Activated CD4-positive, alpha-beta T cell treated with anti-CD3 and anti-CD28 coated beads for 48 hours (primary cell): ENCODE measurements at places on chromosomes 3 and 15.
A peak's percentile ranks its signal among the peaks of the same experiment; 100 is the strongest.

- DNase-seq, result no peak
These were observed 22.4 kb upstream of the ALDH1A2 start for GRCh38 chr15:58087871-58088270.

- no peak for DNase-seq
These were observed 3.1 kb downstream of the CIDEC start for GRCh38 chr3:9876991-9877390.

DNA sequence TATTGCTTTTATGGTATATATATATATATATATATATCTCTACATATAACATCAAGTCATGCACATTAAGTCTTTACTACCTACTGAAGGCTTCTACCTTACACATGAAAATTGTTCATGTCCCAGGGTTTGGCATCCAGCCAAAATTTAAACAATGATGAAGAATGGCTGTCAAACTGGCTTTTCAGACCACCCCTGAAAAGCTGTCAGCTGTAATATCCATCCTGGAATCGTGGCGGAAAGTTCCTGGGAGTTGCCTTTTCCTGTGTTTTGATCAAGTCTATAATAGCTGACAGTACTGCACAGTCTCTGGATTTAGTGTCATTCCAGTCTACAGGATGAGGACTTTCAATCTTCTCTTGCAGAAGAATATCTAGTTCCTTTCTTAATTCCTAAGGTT, 48.3 kb downstream of the DHX36 start:
- DNase-seq, result no peak

DNA sequence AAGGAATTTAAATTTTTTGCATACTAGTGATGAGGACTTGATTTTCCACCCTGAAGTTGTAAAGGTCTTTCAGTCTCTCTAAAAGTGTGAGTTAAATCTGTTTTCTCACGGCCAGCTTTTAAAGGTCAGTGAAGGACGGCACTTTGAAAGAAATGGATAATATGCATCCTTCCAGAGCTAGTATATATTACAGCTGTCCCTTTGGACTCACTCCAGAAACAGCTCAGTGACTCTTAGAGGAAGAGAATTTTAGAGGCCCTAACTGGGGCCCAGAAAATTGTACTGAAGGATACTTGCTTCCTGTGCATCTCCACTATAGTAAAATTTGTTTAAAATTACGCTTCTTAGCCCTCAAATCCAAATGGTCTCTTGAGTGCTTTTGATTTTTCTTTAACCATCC, 41.6 kb downstream of the PIK3CA start:
- DNase-seq, result no peak

- peak; percentile 43 for DNase-seq
These were observed 627 bp downstream of the NT5DC2 start for GRCh38 chr3:52532838-52533622.

- no peak for DNase-seq
These were observed 271.3 kb upstream of the TPRG1 start for GRCh38 chr3:188900421-188900951.

- no peak for DNase-seq
These were observed 14.6 kb upstream of the FANCD2 start for GRCh38 chr3:10011631-10012030.

- peak; percentile 85 for DNase-seq
These were observed at the start of gene MCTP2 for GRCh38 chr15:94230883-94231722. TSS of gene MCTP2 (plus strand) at chr15:94231561. CDS start at chr15:94298266, 66,705 bp downstream.

GRCh38 chr15:38212729-38213351, 39.8 kb upstream of the SPRED1 start:
- no peak for DNase-seq

DNA sequence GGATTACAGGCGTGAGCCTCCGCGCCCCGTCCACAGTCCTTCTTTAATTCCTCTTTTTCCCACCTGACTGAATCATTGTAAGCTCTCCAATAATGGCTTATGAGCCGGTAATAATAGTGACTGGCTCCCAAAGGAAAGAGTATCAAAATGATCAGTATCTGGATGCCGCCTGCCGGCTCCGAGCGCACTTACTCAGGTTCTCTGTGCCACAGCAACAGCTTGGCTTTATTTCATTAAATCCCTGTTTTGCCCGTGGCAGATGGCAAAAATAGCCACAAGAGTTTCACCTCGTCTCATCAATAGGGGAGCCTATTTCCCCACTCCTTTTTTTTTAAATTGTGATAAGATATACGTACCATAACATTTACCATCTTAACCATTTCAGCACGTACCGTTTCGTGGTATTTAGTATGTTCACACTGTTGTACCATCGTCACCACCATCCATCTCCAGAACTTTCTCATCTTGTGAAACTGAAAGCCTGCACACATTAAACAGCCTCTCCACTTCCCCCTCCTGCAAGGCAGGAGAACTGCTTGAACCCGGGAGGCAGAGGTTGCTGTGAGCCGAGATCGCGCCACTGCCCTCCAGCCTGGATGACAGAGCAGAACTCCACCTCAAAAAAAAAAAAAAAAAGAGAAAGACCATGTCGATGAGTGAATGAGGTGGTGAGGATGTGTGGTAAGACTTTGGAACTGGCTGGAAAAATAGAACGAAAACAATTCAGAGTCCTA, 80.7 kb upstream of the DLG1 start:
- DNase-seq, result no peak

- DNase-seq, result no peak
These were observed 33.9 kb downstream of the RNU5B-1 start for GRCh38 chr15:65338366-65338765.

DNA sequence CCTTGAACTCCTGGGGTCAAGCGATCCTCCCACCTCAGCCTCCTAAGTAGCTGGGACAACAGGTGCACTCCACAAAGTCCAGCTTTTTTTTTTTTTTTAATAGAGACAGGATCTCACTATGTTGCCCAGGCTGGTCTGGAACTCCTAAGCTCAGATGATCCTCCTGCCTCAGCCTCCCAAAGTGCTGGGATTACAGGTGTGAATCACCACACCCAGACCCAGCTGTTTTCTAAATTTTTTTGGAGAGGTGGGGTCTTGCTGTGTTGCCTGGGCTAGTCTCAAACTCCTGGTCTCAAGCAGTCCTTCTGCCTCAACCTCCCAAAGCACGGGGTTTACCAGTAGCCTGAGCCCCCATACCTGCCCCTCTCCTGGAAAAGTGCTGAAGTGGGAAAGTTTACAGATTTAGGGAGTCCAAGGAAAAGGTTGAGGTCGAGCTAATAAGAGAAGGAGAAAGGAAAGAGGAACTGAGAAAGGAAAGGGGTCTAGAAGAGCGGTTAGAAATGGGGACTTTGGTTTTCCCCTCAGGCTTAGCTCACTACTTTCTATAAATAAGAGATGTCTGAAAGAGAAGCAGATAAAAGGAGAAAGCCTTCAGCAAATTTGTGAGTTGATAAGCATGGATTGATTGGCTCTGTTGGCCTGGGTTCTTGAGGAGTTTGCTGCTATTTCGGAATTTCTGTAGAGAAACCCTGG, 23.6 kb downstream of the UBE2E1 start:
- DNase-seq, result no peak

- DNase-seq, result no peak
These were observed 101.8 kb upstream of the ALDH1A3 start for GRCh38 chr15:100777821-100778220.

GRCh38 chr15:90989040-90989768, 5.1 kb downstream of the PRC1 start:
- DNase-seq, result no peak

GRCh38 chr3:42037318-42037945, 53.7 kb upstream of the TRAK1 start:
- DNase-seq, result no peak

GRCh38 chr3:46626039-46626438, 13.7 kb downstream of the FAM240A start:
- no peak for DNase-seq
